Tracheal epithelial cell (primary cell): ENCODE measurements at places on chromosomes 11 and 22. TPM values are rescaled to one million over a fixed set of nuclear protein-coding genes. Genes with fewer than 3 reads are reported as not detected.

Gene TPBGL
- total RNA-seq: not detected in 2 replicates

Gene KRTAP5-5
- not detected in 2 replicates for total RNA-seq

Gene LRRC55
- total RNA-seq: not detected in 2 replicates

Gene BAIAP2L2
- 0.21 and 0.48 TPM in 2 replicates for total RNA-seq

Gene MUC6
- total RNA-seq: not detected in 2 replicates

Gene OR52I2
- under 0.01 TPM in 1 of 2 replicates, not detected in the other for total RNA-seq

Gene OR8G1
- total RNA-seq: not detected in 2 replicates

Gene CHRDL2
- not detected in 2 replicates for total RNA-seq

Gene GNAZ
- 0.48 TPM in 1 of 2 replicates, not detected in the other for total RNA-seq

Gene NAV2
- 5.5 and 16.9 TPM in 2 replicates for total RNA-seq

Gene C11orf21
- total RNA-seq: not detected in 2 replicates

Gene PDE2A
- 3.8 and 5.3 TPM in 2 replicates for total RNA-seq

Gene CEP126
- total RNA-seq: 0.24 and 1.1 TPM in 2 replicates

Gene C11orf65
- total RNA-seq: 0.43 and 1.2 TPM in 2 replicates

Gene TRIM49C
- total RNA-seq: not detected in 2 replicates

Gene TTC9C
- total RNA-seq: 19.5 and 36.2 TPM in 2 replicates

Gene C22orf23
- under 0.01 TPM in 1 of 2 replicates, not detected in the other for total RNA-seq
